ENCODE measurements at places on chromosomes 2 and 18. TPM values are rescaled to one million over a fixed set of nuclear protein-coding genes. Genes with fewer than 3 reads are reported as not detected.

The GRP gene
- total RNA-seq: not detected

The ANKRD23 gene
- 0.98 TPM for total RNA-seq

The SRSF7 gene
- total RNA-seq: 106 TPM

The L3MBTL4 gene
- 9.6 TPM for total RNA-seq

The MROH2A gene
- not detected for total RNA-seq

The RIT2 gene
- total RNA-seq: not detected

The GPR75 gene
- total RNA-seq: 5.4 TPM

The MYCN gene
- total RNA-seq: 2.0 TPM

Measured in vagina (tissue), 2 donors.